CD4-positive, alpha-beta T cell treated with Interferon gamma for 1 hour (primary cell): ENCODE measurements at places on chromosomes 1 and 21.

DNA sequence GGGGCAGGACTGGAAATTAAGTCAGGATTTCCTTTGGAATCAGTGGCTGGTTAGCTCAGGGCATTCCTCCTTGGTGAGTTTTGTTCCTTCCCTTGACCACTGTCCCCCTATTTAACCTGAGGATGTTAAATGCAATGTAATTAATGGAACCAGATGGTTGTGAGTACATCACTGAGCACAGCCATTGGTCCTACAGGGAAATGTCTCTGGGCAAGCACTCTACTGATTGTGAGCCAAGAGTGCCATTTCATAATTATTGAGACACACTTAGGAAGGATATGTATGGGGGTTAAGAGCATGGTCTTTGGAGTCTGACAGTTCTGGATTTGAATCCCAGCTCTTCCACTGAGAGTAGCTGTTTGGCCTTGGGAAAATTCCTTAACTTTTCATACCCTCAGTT lies 74.4 kb downstream of the SPAG17 start:
- no peak for DNase-seq

DNA sequence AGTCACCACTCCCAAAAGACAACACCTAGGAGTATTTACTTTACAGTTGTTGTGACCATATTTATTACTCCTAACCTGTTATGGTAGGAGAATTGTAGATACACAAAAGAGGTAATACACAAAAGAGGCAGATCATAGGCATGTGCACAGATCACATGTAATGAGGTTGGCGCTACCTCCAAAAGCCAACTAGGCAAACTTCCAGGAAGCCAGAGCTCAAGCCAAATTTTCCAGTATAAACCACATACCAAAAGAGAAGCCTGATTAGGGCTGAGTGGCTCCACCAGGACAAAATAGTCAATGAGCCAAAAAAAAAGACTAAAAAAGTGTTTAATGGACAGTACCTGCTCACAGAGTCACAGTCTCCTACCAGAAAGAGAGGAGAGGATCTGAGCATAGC lies 195.0 kb upstream of the PBX1 start:
- DNase-seq, result no peak

DNA sequence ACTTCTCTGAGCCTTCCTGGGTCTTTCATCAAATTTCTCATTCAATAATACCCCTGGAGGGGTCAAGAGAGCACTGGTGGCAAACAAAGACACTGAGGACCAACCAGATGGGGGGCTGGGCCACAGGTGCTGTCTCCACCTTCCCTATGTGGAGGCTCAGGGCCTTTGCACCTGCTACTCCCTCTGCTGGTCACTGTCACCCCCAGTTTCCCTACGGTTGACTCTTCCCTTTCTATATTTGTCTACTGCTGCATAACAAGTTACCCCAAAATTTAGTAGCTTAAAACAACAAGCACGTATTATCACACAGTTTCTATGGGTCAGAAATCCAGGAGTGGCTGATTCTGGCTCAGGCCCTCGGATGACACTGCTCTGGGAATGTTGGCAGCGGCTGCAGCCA lies 138.8 kb upstream of the RUNX3 start:
- DNase-seq, result no peak

DNA sequence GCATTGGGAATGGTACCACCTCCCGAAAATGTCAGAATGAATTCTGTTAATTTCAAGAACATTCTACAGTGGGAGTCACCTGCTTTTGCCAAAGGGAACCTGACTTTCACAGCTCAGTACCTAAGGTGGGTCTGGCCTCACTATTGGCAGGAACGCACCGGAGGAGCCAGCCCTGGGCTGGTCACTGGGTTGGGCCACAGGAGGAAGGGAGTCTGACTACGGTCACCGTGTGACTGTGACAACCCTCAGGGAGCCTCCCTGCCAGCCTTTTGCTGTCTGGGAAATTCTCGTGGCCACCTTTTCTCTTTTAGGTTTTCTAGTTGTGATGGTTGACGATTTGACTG lies 2.2 kb downstream of the IL10RB start:
- DNase-seq, result no peak

DNA sequence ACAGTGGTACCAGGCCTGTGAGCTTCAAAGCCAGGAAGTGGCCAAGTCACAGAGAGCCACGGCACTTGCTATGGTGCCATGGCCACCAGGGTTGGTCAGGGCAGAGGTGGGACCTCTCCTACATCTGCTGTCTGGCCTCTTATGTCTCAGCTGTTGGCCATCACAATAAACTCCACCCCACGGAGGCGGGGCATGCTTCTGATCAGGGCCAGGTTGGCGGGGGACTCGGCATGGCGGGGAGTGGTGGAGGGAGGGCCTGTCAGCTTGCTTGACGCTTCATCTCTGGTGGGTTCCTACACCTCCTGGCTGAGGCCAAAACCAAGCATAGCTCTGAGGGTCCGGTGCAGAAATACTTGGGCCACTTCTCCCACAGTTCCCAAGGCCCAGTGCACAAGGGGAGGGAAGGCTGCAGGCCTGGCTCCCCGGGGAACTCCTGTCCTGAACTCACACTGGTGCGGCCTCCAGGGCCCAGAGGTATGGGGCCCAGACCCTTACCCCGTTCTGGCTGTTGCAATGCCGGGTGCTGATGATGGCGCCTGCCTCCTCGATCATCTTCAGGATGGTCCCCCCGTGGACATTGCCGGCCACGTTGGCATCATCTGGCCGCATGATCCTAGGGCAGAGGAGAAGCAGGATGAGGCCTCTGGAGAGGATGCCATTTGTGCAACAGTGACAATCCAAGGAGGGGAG lies 44.2 kb downstream of the ACOT7 start:
- no peak for DNase-seq

DNA sequence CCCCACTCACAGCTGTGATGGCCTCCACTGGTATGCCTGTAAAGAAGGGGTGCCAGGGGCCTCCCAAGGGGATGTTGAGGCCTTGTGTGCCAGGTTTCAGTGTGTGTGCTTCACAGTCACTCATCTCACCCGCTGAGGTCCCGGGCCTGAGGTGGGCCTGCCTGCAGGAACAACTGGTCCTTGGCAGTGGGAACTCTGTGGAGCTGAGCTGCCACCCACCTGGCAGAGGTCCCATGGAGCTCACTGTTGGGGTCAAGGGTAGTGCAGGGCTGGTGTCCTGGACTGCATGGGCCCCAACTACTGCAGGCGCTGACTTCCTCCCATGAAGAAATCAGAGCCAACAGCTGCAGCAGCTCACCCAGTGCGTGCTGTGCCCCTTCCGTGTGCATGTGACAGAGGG lies 17.3 kb upstream of the ZNF678 start:
- DNase-seq, result no peak

DNA sequence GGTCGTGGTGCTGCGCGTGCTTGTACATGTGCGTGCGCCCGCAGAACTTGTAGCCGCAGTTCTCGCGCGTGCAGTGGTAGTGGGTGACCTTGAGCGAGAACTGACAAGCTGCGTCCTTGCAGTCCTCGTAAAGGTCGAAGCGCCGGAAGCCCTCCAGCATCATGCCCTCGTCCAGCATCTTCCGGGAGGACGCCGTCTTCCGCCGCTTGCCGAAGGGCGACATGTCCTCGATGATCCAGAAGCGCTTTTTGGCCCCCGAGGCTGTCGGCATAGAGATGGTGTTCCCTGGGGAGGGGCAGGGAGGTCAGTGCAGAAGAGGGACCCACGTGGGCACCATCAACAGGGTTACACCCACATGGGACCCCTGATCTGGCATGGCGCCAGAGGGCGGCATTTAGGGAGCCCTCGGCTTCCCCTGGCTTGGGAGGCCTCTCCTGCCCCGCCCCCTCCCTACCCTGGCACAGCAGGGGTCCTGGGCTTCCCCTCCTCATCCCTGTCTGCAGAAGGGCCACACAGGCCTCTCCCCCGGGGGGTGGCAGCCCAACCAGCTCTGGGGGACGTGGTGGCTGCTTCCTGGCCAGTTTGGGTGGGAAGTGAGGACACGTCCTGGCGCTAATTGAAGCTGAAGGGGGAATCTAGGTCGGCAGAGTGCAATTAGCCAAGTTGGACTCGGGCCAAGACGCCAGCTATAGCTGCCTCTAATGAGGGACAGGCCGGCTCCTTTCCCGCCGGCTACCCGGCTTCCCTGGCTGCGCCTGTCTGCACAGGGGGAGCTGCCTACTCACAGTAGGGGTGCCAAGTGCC lies 156.5 kb downstream of the CASZ1 start:
- DNase-seq, result no peak

GRCh38 chr1:36224537-36225282 lies 467 bp downstream of the THRAP3 start:
- DNase-seq, result no peak

- no peak for DNase-seq
Observed at GRCh38 chr21:30818837-30819610, 6.0 kb upstream of the KRTAP8-1 start.

- DNase-seq, result no peak
Observed at GRCh38 chr1:184494929-184495328, 108.1 kb downstream of the C1orf21 start.

DNA sequence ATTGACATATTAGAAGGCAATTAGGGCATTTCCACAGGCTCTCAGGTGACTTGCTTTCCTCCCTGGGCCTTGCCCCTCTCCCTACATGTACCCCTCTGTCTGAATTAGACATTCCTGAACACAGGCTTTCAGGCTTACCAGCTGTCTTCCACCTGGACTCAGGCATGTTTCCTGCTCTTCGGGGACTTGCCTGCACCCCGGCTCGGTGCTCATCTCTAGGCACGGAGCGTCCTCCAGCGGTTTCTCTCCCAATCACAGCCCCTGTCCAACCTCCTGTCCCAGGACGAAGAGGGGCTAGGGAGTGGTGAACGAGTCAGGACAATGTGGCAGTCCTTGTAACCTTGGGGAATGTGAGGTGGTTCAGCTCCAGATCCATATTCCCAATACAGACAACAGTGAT lies 4.2 kb downstream of the PROK1 start:
- DNase-seq, result no peak

GRCh38 chr1:158509471-158510156 lies 37.6 kb downstream of the OR10R2 start:
- no peak for DNase-seq

GRCh38 chr1:145719230-145720079 lies at the start of gene CD160:
CD160 (plus strand) TSS chr1:145719499; CDS start chr1:145728328, 8,829 bp downstream.
- DNase-seq, result no peak

DNA sequence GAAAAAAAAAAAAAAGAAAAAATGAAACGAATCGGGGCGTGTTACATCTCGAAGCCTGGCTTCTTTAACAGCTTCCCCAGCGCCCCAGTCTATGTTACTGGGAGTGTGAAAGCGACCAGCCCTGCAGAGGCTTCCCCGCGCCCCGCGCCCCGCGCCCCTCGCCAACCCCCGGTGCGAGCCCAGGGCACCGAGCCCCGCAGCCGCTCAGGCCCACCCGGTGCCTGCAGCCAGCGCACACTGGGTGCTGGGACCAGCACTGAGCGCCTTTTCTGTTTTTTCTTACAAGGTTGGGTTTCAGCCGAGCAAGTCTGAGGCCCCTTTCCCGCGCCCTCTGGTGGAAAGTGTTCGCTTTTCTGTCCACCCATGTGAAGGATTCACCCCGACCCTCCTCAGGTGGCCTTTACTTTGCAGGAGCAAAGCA lies 42.1 kb upstream of the ZNF496 start:
- DNase-seq, result peak; percentile 49

DNA sequence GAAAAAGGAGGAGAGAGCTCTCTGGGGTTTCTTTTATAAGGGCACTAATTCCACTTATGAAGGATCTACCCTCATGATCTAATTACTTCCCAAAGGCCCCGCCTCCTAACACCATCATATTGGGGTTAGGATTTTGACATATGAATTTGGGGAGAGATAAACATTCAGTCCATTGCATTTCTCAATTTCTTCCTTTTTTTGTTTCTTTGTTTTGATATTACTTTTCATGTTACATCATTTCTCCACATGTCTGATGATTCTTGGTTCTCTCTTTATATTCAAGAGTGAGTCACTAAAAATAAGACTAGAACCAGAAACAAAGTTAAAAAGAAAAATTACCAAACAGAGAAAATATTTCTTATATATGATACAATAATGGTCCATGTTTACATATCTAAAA lies 63.2 kb upstream of the DUSP10 start:
- no peak for DNase-seq

DNA sequence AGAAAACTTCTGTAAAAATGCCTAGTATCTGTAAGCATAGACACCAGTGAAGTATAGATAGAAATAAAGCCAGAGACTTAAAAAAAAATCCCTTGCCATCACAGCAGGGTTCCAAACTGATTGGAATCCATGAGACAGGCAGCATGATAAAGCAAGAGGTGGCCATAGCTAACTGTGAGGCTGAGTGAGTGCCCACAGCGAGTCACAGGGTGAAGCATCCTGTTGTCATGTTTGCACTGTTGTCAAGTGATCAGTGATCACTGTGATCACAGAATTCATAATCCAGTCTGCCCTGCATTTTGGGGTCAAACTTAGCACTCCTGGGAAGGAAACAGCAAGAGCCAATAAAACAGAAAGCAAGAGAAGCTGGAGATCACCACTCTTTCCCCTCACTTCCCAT lies 33.3 kb downstream of the LRRC8B start:
- DNase-seq, result no peak

DNA sequence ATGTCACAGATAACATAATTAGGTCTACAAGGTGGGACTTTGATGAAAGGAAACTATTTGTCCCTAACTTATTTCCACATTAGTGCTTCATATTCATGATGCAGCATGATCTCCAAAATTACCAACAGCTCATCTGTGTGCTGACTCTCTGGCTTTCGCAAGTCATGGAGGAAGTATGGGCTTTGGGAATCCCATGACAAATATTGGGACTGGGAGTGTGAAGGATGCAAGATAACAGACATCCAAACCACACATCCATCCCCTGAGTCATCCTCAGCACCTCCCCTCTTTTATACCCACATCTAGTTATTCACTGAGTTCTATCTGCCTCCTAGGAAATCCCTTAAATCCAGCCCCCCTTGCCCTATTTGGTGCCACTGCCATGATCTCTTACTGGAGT lies 102.8 kb upstream of the COL24A1 start:
- DNase-seq, result no peak

DNA sequence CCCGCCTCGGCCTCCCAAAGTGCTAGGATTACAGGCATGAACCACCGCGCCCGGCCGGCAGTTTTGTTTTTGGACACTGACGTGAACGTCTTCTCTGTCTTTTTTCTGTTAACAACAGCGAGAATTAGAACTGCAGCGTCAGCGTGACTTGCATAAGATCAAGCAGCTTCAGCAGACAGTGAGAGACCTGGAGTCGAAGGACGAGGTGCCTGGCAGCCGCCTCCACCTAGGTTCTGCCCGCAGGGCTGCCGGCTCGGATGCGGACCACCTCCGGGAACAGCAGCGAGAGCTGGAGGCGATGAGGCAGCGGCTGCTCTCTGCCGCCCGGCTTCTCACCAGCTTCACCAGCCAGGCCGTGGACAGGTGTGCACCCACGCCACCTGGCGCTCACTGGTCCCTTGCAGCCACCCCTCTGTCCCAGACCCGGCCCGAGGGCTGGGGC lies 22.9 kb upstream of the DIP2A start:
- DNase-seq, result no peak

- DNase-seq, result no peak
Observed at GRCh38 chr1:165228676-165229075, 127.8 kb downstream of the LMX1A start.

GRCh38 chr1:167720965-167721616 lies 691 bp upstream of the MPZL1 start:
- peak; percentile 20 for DNase-seq

DNA sequence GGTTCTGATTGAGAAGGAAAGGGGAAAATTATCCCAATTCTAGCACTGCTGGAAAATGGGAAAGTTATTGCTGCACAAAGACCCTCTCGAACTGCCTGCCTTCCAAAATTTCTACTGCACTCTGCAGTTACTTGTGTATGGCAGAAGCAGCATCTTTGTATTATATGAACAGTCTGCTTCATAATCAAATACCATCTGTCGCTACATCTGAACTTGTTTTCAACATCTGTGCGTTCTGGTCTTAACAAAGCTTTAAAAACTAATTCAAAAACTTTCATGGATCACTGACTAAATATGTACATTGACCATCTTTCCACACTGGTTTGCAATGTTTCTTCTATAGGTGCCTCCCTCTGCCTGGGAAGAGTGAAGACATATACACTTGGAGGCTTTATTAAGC lies 79.2 kb downstream of the PROX1 start:
- no peak for DNase-seq
